Stimulated activated CD4-positive, alpha-beta T cell treated with anti-CD3 and anti-CD28 coated beads, Interleukin-1b, Interleukin-23, amount 100 ng/mL, for 1 hour (primary cell): ENCODE measurements at places on chromosomes 4 and X.

- DNase-seq, result no peak
These were observed 58.0 kb downstream of the SPCS3 start for GRCh38 chr4:176377780-176378179.

- no peak for DNase-seq
These were observed 1115.5 kb downstream of the NLGN4X start for GRCh38 chrX:5113128-5113527.

DNA sequence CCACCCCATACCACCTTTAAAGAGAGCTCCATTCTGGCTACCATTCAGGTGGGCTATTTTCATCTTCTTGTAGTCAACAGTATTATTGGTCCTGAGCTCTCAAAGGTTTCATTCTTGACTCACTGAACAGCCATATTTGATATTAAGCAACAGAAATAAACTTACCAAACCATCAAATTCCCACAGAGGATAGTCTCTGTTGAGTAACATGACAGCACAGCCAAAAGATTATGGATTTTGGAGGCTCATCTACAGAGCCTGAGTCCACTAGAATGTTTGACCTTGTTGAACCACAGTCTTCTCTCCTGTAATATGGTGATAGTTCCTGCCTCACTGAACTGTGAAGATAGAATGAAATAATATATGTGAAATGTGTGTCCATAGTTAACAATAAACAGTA, 276.3 kb upstream of the LDB2 start:
- DNase-seq, result no peak

- DNase-seq, result no peak
These were observed 27.9 kb upstream of the FUNDC1 start for GRCh38 chrX:44570522-44570921.

- no peak for DNase-seq
These were observed 305.7 kb downstream of the PDGFC start for GRCh38 chr4:156665780-156666366.

- DNase-seq, result no peak
These were observed 340.6 kb downstream of the CAMK2D start for GRCh38 chr4:113420938-113421337.

DNA sequence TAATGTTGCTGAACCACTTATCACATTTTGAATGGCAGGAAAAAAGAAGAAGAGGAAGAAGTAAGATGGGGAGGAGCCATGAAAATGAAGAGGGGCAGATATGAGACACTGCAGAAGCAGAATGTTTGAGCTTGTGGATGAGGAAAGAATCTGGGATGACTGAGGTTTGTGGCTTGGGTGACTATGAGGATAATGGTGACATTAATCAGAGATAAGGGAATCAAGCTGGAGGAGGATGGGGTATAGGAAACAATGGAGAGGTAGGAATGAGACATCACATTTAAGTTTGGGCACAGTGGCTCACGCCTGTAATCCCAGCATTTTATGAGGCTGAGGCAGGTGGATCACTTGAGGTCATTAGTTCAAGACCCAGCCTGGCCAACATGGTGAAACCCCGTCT, 19.1 kb upstream of the PHF8 start:
- DNase-seq, result no peak

DNA sequence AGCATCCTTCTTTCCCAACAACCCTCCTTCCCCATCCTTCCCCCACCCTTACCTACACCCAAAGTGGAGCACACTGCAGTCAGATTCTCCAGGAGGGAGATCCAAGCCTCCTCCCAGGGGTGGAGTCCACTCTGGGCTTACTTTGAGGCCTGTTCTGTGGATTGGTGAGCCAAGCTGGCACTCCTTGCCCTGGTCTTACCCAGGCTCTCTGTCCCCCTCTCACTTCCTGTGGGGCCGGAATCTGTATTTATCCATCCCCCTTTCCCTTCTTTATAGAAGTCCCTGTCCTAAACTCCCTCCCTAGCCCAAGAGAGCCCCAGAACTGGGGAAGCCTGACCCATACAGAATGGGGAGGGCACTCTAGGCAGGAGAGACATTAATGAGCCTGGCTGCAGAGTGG, 3.2 kb upstream of the TSPYL2 start:
- DNase-seq, result no peak

GRCh38 chrX:119374736-119375135, 24.4 kb upstream of the SLC25A43 start:
- DNase-seq, result no peak

DNA sequence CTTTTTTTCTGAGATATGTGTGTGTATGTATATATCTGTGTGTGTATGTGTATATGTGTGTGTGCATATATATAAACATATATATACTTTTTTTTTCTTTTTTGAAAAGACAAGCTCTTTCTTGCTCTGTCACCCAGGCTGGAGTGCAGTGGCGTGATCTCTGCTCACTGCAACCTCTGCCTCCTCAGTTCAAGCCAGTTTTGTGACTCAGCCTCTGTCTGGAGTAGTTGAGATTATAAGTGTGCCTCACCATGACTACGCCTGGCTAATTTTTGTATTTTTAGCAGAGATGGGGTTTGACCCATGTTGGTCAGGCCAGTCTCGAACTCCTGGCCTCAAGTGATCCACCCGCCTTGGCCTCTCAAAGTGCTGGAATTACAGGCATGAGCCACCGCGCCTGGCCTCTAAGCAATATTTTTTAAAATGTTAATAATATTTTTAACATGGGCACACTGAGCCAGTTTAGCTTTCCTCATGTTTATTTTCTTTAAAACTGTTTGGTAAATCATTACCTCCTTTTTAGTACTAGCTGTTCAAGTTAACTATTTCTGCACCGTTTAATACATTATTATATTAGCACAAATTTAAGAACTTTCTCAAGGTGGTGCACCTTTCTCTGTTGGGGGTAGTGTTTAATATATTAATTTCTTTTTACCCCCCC, 33.3 kb downstream of the BBS12 start:
- DNase-seq, result no peak

- no peak for DNase-seq
These were observed 24.3 kb upstream of the TEX13C start for GRCh38 chrX:125295337-125295736.

- DNase-seq, result no peak
These were observed 74.4 kb downstream of the MSN start for GRCh38 chrX:65741823-65742222.

GRCh38 chr4:13921805-13922204, 294.3 kb upstream of the BOD1L1 start:
- no peak for DNase-seq

DNA sequence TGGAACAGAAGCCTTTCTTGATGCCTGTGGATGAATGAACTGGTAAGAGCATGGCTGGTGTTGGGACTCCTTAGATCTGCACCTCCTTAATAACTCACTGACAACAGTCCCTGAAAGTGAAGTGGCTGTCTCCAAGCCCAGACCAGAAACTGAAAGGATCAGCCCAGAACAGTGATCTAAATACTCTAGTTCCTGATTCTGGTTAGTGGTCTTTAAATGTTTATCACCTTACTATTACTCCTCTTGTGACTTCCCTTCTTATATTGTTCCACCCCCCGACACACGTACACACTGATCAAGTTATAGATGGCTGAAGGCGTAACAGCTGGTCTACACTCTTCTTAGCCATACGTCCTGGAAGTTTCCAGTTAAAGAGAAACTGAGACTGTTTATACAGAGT, 33.8 kb upstream of the ARMCX2 start:
- DNase-seq, result no peak

GRCh38 chr4:663438-664428, 10.3 kb downstream of the ATP5ME start:
- no peak for DNase-seq

DNA sequence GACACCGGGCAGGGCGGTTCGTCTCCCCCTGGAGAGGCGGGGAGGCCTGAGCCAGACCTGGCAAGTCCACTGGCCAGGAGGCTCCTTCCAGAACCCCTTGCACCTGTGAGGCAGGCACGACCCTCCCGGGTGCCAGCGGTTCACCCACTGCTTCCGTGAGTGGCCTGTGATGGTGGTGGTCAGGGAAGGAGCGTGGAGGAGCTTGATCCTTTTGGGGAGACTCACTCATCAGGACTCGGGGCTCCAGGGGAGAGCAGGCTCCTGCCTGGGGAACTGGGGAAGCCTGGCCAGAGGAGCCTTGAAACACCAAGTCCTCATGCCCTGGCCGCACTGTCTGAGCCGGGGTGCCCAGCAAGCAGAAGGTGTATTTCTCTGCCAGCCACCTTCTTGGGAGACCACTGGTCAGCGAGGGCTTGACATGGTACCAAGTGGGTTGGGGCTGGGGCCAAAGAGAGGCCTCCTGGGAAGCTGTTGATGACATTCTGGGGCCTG, 860 bp downstream of the FAM50A start:
- DNase-seq, result no peak
